MG63 (cell line): ENCODE measurements at places on chromosomes 7 and 10. TPM values are rescaled to one million over a fixed set of nuclear protein-coding genes. Genes with fewer than 3 reads are reported as not detected.

- peak; percentile 20 for DNase-seq
These were observed 64.8 kb upstream of the IGFBP3 start for GRCh38 chr7:45985902-45986301.

DNA sequence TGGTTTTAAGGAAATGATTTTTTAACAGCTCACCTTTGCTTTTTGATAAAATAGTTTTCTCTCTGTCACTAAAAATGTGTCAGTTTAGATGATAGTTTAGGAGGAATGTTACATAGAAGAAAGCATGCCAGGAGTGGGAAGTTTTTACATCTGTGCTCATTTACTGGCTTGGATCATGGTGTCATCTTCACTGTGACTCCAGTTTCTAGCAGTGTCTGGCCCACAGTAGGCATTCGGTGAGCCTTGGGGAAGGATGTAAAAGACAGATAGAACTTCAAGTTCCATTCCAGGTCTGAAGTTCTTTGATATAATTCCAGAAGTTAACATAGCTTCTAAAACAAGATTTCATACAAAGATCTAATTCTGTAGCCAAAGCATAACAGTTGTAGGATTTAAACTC is 259.2 kb downstream of the BICC1 start:
- DNase-seq = no peak

GRCh38 chr10:119420950-119421875 is 121.3 kb downstream of the RGS10 start:
- DNase-seq = peak; percentile 35

DNA sequence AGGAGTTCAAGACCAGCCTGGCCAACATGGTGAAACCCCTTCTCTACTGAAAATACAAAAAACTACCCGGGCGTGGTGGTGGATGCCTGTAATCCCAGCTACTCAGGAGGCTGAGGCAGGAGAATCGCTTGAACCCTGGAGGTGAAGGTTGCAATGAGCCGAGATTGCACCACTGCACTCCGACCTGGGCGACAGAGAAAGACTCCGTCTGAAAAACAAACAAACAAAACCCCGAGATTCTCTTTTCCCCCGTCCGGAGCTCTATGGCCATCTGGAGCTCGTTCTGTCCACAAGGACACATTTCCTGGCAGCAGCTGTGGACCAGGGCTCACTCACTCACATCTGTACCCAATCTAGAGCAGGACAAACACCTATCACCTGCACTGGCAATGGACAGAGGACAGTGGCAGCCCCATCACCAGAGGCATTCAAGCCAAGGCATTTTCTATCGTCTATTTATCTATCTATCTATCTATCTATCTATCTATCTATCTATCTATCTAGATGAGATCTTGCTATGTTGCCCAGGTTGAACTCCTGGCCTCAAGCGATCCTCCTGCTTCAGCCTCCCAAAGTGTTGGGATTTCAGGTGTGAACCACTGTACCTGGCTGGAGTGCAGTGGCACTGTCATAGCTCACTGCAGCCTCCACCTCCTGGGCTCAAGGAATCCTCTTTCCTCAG is 167.1 kb upstream of the TNRC18 start:
- no peak for DNase-seq

DNA sequence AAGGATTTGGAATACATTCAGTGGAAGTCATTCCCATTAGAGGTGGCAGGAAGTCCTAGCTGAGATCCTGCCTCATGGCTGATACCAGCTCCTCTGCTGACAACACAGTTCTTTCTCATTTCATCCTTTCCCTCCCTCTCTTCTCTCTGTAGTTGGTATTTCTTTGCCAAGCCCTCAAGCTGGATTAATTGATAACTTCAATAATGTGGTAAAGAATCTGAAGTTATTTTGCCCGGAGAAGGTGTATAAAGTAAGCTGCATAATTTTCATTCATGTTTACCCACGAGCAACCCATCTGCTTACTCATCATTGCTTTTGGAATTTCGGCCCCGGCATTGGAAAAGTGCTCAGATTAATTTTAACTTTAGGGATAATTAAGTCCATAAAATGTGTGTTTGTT is 85.2 kb upstream of the PLPP4 start:
- DNase-seq = no peak

DNA sequence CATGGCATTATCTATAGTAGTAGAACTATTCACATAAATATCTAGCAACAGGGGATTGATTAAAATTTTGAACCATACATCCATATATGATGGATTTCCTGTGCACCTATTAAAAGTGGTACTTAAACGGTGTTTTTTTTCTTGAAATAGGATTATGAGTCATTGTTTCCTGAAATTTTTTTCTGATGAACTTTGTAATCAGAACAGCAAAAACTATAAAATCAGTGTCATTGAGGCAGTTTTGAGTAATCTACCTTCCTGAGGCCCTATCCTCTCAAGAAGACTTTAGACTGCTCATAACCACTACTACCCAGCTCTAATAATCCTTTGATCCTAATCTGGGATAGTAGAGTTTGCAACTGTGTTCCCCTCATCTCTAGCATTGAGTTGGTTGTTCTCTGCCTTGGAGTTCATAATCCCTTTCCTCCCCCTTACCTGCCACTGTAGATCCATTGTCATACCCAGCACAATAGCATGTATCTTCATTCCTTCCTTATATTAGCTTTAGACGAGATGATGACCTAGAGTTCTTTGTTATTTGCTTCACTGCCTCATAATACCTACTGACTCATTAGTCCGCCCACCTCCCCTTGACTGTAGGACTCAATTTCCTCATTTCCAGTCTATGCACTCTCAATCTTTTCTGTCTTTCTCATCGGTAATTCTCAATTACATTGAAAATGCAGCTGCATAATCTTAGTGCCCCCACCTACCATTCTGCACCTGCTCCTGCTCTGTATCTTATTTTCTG is 133.4 kb downstream of the LRRC4 start:
- no peak for DNase-seq

DNA sequence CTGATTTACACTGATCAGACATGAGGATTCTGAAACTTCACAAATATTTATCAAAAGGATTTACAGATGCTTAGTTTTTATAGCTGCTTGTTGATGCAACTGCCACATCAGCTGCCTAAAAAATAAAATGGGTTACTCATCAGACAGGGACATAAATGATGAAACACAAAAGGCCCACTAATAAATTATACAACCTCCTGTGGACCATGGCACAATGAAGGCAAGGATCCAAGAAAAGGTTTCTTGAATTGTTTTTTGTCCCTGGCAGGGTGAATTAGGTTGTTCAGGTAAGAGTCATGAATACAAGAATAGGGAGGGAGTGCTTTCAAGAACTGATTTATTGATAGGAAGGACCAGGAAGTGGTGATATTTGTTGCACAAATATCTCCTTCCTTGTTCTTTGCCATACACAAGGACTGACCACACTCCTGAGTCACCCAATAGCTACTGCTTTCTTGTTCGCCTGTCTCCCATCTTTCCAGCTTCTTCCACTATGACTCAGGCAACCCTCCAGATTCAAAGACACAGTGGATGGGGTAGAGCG is 234.5 kb downstream of the AHR start:
- DNase-seq = peak; percentile 60

- no peak for DNase-seq
These were observed 1494.9 kb upstream of the LRRTM3 start for GRCh38 chr10:65430979-65431378.

DNA sequence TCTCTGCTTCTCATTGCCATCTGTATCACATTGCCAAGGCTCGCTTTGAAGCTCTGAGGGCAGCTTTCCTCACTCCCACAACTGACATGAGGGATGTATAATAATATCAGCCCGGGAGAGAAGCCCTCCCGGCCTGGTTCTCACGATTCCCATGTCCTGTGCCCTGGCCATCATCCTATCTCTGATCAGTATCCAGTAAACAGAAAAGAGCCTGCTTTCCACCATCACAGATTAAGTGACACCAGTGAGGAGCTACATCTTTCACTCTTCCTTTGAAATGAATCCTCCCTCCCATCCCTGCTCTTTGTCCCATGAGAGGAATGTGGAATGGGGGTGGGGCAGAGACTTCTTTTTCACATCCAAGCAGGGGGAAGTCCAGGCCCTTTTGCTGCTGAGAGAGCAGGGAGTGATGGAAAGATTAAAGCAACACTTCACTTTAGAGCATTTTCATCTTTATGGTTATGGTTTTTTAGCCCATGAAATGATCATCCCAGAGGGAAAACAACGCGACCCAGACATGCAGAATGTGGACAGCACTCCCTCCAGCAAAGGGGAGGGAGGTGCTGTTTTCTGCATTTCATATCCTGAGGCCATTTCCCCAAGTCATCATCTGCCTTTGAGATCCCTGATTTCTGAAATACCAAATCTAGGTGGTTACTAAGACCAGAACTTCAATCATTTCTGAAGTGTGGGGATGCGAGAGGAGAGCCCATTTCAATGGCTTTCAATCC is 84.6 kb upstream of the LYZL1 start:
- DNase-seq = no peak

DNA sequence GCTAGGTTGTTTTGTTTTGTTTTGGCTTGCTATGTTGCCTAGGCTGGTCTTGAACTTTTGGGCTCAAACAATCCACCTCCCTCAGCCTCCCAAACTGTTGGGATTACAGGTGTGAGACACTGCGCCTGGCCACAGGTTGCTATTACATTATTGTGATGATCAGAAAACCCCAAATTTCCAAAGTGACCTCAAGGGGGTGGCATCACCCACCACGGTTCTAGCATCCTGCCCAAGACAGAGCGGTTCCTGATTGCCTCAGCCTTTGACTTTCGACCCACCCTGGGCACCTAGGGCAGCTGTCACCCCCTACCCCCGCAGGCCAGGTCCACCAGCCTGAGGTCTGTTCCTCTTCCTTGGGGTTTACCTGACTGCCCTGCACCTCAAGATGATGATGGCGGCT is 28.4 kb downstream of the SBDS start:
- no peak for DNase-seq

GRCh38 chr7:145016068-145016467 is 180.2 kb upstream of the TPK1 start:
- no peak for DNase-seq

DNA sequence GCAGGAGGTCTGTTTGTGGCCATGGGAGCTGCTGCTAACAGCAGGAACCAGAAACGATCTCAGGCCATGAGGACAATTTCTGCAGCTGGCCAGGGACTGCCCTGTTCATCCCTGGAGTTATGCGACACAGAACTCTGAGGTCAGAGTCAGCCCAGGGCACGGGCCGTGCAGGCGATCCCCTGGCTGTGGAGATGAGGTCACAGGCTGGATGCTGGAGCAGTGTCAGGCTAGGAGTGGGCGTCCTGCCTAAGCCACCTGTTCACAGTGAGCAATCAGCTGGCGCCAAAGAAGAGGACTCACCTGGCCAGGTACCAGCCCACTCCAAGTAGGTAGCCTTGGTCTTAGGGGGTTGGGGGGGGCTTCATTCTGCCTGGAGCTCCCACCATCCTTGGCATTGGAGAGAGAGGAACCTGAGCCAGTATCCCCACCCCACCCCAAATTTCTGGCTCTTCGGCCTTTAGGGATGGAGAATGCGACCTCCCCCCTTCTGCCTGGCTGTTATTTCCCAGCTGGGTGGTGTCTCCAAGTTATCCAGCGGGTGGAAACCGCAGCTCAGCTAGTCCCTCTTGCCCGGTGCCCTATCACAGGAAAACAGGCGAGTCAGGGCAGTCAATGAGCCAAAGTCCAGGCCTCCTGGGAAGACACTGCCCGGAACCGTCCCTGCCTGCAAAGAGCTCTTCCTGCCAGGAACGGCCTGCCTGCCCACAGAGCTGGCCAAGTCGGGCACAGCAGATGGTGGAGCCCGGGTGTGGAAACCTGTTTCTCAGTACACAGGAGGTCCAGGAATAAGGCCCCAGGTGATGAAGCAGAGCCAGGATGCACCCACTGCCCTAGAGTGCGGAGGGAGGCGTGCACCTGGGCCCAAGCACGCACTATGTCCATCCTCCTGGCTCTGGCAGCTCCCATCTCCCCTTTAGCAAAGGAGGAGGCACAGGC is 1.8 kb upstream of the TTYH3 start:
- DNase-seq = peak; percentile 79

The MDFIC gene
- total RNA-seq = 28.6 and 29.7 TPM in 2 replicates

The FAM180A gene
- total RNA-seq = 3.8 and 6.8 TPM in 2 replicates

The AKR1D1 gene
- not detected in 2 replicates for total RNA-seq

The RASSF4 gene
- total RNA-seq = 0.15 and 0.26 TPM in 2 replicates

The PTPRN2 gene
- total RNA-seq = 0.16 TPM in 1 of 2 replicates, not detected in the other

The BPGM gene
- total RNA-seq = 8.7 and 9.6 TPM in 2 replicates
